ENCODE measurements at places on chromosomes 12 and 14. TPM values are rescaled to one million over a fixed set of nuclear protein-coding genes. Genes with fewer than 3 reads are reported as not detected.

DNA sequence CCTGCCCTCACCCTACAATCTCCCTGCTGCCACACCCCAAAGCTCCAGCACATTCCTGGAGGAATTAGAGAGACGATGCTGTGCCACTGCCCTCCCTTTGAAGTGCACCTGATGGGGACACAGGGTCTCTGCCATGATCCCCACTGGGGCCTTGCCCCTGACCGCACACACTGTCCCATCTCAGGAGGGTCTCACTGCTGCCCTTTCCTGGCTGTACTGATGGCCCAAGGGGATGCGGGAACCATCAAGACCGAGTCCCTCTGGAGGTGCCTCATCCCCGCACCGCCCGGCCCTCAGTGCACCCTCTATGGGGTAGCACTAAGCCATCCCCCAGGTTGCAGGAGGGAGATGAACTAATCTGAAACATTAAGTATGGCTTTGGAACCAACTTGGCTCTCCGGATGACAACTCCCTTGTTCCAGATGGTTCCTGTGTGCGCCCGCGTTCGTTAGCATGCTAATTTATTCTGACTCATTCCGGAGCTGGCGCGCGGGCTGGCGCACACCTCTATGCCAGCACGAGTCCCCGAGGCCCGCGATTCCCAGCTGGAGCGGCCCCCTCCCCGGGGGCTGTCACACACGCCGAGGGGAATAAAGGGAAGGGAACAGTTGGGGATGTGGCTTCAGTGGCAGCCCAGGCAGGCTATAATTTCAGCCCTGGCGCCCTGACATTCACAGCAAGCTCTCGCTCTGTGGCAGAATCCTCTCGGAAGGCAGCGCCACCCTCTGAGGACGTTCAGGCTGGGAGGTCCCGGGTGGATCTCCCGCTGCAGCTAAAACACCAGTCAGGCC is 34.2 kb upstream of the C14orf180 start:
- peaks cover 54% of the 10 kb centered on the region for H3K27me3 ChIP-seq
- H3K27ac ChIP-seq: no peak overlapping the region
- no peaks in the 10 kb centered on the region for H3K36me3 ChIP-seq
- H3K4me3 ChIP-seq: no peak overlapping the region
- DNase-seq: no peak

DNA sequence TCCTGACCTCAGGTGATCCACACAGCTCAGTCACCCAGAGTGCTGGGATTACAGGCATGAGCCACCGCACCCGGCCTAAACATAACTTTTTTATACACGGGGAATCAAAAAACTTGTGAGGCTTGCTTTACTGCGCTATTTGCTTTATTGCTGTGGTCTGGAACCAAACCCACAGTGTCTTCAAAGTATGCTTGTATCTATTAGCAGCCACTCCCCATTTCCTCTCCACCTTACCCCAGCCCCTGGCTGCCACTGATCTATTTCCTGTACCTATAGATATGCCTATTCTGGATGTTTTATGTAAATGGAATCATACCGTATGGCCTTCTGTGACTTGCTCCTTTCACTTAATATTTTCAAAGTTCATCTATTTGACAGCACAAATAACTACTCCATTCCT is 233.4 kb downstream of the BMP4 start:
- no peaks in the 10 kb centered on the region for H3K27me3 ChIP-seq
- H3K4me3 ChIP-seq: no peak overlapping the region
- H3K27ac ChIP-seq: no peak overlapping the region
- H3K4me1 ChIP-seq: no peaks in the 10 kb centered on the region
- no peak for DNase-seq

GRCh38 chr12:58887068-58887467 is 33.2 kb downstream of the LRIG3 start:
- no peaks in the 10 kb centered on the region for H3K27me3 ChIP-seq
- no peak overlapping the region for H3K27ac ChIP-seq
- peaks cover 39% of the 10 kb centered on the region for H3K36me3 ChIP-seq
- H3K4me1 ChIP-seq: no peaks in the 10 kb centered on the region
- H3K4me3 ChIP-seq: no peak overlapping the region

GRCh38 chr12:49535921-49536525 is 2.8 kb upstream of the KCNH3 start:
- H3K4me3 ChIP-seq: no peak overlapping the region
- H3K4me1 ChIP-seq: peaks cover 15% of the 10 kb centered on the region
- DNase-seq: no peak
- no peak overlapping the region for H3K27ac ChIP-seq
- H3K27me3 ChIP-seq: peaks cover 62% of the 10 kb centered on the region

DNA sequence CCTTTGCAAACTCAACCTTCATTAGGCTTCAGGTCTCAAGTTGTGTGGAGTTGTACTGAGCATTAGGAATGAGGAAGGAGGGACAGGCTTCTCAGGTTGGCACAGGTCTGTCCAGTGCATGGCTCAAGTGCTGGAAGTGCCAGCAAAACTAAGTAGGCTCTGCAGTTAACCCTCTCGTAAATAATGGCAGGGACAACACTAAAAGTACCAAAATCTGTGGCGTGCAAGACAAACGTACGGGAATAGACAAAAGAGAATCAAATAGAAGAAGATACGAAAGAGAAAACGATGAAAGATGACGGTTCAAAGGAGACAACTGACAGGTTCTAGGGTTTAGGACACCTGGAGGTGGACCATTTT is 612 bp downstream of the TRAPPC6B start:
- peak overlapping the region; percentile 100 for H3K27ac ChIP-seq
- H3K36me3 ChIP-seq: peaks cover 13% of the 10 kb centered on the region
- peaks cover 6% of the 10 kb centered on the region for H3K4me1 ChIP-seq
- H3K4me3 ChIP-seq: peak overlapping the region; percentile 100

DNA sequence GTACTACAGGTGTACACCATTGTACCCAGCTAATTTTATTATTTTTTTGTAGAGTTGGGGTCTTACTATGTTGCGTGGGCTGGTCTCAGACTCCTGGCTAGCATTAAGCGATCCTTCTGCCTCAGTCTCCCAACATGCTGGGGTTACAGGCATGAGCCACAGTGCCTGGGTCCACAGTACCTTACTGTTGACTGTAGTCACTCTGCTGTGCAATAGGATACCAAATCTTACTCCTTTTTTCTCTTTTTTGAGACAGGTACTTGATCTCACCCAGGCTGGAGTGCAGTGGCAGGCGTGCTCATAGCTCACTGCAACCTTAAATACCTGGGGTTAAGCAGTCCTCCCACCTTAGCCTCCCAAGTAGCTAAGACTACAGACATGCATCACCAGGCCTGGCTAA is 25.6 kb downstream of the PSMA6 start:
- peaks cover 26% of the 10 kb centered on the region for H3K36me3 ChIP-seq
- no peak for DNase-seq
- H3K27ac ChIP-seq: no peak overlapping the region
- H3K4me1 ChIP-seq: no peaks in the 10 kb centered on the region
- H3K27me3 ChIP-seq: no peaks in the 10 kb centered on the region

GRCh38 chr12:27806259-27806658 is 26.2 kb upstream of the MANSC4 start:
- no peak overlapping the region for H3K4me3 ChIP-seq
- no peaks in the 10 kb centered on the region for H3K27me3 ChIP-seq
- H3K27ac ChIP-seq: no peak overlapping the region
- H3K36me3 ChIP-seq: peaks cover 3% of the 10 kb centered on the region
- DNase-seq: no peak

DNA sequence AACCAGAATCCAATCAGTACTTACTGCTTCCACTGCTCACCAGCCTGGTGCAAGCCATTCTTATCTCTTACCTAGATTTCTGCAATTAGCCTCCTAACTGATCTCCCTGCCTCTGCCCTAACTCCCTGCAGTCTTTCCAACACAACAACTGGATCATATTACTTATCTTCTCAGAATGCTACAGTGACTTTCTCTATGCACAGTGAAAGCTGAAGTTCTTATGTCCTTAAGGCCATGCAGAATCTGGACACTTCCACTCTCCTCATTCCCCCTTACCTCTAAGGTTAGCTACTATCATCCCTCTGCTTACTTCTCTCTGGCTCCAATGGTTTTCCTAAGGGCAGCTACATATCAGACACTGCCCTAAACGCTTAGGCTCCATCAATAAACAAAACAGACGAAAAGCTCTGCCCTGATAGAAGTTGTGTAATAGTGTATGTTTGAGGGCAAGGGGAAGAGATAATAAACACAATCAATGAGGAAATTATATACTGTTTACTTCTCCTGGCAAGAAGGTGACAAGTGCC is 4.0 kb downstream of the KTN1 start:
- H3K27me3 ChIP-seq: no peaks in the 10 kb centered on the region
- DNase-seq: peak; percentile 12
- peaks cover 14% of the 10 kb centered on the region for H3K4me1 ChIP-seq
- no peak overlapping the region for H3K4me3 ChIP-seq

- H3K27ac ChIP-seq: no peak overlapping the region
- no peak for DNase-seq
- no peaks in the 10 kb centered on the region for H3K36me3 ChIP-seq
- H3K4me3 ChIP-seq: no peak overlapping the region
- no peaks in the 10 kb centered on the region for H3K4me1 ChIP-seq
Observed at GRCh38 chr14:27002179-27002578, 404.3 kb upstream of the NOVA1 start.

- no peak overlapping the region for H3K4me3 ChIP-seq
- no peak for DNase-seq
- H3K36me3 ChIP-seq: no peaks in the 10 kb centered on the region
- H3K4me1 ChIP-seq: no peaks in the 10 kb centered on the region
- H3K27me3 ChIP-seq: no peaks in the 10 kb centered on the region
- H3K27ac ChIP-seq: no peak overlapping the region
Observed at GRCh38 chr12:26748412-26748740, 84.6 kb downstream of the ITPR2 start.

GRCh38 chr14:27890259-27890658 is 876.3 kb upstream of the FOXG1 start:
- DNase-seq: no peak
- H3K4me3 ChIP-seq: no peak overlapping the region
- no peaks in the 10 kb centered on the region for H3K4me1 ChIP-seq
- no peak overlapping the region for H3K27ac ChIP-seq

DNA sequence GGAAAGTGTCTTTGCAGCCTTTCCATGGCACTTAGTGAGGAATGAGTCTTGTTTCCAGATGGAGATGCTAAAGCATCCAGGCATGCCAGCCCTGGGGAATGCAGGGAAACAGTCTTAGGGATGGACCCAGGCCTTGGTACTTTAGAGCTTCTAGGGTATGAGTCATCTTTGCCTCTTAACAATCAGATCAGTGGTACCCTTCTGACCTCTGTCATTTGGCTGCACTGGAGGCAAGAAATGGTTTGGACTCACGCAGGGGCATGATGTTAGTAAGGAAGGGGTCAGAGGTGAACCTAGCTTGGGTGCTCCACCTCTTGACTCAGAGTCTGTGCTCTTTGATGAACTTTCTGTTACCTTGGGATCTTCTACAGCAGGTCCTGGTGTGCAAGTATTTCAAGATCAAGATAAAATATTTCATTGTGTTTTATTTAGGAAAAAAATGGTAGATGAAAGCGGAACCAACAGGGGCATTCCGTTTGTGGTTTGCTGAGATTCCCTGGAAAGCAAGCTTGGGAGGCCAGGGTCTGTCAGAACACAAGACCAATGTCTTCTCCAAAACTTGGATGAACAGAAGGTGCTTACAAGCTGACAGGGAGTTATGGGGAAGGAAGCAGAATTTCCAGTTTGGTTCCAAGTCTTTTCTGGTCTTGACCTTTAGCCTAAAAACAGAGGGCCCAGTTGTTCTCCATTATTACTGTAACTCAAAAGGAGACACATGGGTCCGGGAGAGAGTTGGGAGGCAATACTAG is 216.2 kb downstream of the ZFP36L1 start:
- no peaks in the 10 kb centered on the region for H3K36me3 ChIP-seq
- H3K27me3 ChIP-seq: no peaks in the 10 kb centered on the region
- peaks cover 42% of the 10 kb centered on the region for H3K4me1 ChIP-seq
- H3K27ac ChIP-seq: no peak overlapping the region
- DNase-seq: no peak

DNA sequence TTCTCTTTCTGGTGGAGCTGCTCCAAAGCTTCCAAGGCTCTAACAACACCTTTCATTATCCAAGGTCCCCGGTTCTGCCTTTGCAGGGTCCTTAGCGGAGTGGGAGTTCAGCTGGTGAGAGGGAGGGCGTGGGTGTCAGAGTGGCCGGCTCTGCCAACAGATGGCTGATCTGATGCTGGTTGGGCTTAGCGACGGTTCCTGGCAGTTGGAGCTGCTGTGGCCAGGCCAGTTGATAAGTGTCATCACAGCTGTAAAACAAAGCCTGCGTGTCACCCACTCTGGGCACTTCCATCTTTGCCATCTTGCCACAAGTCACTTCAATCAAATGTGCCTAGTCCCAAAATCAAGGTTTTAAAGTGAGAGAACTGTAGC is 36.3 kb downstream of the RIN3 start:
- H3K27me3 ChIP-seq: no peaks in the 10 kb centered on the region
- peak overlapping the region; percentile 85 for H3K27ac ChIP-seq
- no peak overlapping the region for H3K4me3 ChIP-seq
- H3K4me1 ChIP-seq: peaks cover 38% of the 10 kb centered on the region
- DNase-seq: peak; percentile 84

DNA sequence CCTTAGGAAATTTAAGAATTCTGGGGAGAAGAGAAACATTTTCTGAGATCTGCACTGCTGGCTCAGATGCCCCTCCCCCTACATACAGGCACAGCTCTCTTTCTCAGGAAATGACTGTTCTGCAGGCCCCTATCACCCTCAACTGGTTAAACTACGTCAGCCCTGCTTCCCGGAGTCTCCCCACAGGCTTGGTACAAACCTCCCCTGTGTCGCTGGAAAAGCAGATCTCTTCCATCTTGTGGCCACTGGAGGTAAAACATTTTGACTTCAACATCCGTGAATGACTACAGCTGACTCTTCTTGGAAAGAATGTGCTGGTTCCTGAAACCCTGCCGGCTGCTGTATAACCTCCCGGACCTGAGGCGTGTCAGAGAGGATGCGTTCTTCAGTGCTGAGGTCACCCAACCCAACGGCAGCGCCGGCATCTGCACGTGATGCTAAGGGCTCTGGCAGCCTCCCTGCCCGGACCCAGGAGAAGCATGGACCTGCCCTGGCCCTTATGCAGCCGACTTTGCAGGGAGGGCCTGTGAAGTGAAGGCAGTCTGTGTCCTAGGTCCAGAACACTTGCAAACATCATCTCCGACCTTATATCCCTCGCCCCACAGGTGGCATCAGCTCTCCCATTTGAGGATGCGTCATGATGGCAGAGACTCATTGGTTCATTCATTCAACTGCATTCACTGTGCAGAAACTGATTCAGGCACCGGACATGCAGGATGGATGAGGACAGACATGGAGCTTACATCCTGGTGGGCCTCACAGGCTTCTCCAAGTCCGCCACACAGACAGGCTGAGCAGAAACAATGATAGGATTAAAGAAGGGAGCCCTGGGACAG is 129.2 kb downstream of the GCH1 start:
- DNase-seq: peak; percentile 98
- H3K27me3 ChIP-seq: no peaks in the 10 kb centered on the region
- H3K36me3 ChIP-seq: peaks cover 65% of the 10 kb centered on the region
- peak overlapping the region; percentile 97 for H3K27ac ChIP-seq

Gene COX8C
- polyA plus RNA-seq: not detected

Gene JAG2
- polyA plus RNA-seq: 32.7 TPM

Gene C12orf50
- polyA plus RNA-seq: 0.12 TPM

Gene UNC79
- 0.24 TPM for polyA plus RNA-seq

Gene SPATS2
- polyA plus RNA-seq: 34.4 TPM

Gene RAN
- polyA plus RNA-seq: 384 TPM

Gene SOAT2
- 0.28 TPM for polyA plus RNA-seq

Gene GPX2
- polyA plus RNA-seq: 0.24 TPM

Gene IAPP
- not detected for polyA plus RNA-seq

Gene ADAM21
- 0.44 TPM for polyA plus RNA-seq

Gene TOMM20L
- polyA plus RNA-seq: not detected

Gene PAPLN
- polyA plus RNA-seq: 1.8 TPM

Gene SERPINA3
- not detected for polyA plus RNA-seq

Gene BICDL1
- polyA plus RNA-seq: 6.4 TPM
